ENCODE measurements at places on chromosomes 6 and 20. TPM values are rescaled to one million over a fixed set of nuclear protein-coding genes. Genes with fewer than 3 reads are reported as not detected.

Gene CNBD2
- 6.5 TPM for total RNA-seq

Gene NKAPL
- 0.29 TPM for total RNA-seq

Gene WDR27
- total RNA-seq = 36.8 TPM

Gene HLA-DQA2
- total RNA-seq = 231 TPM

Gene CYP21A2
- total RNA-seq = 0.10 TPM

Gene ZKSCAN8
- 40.2 TPM for total RNA-seq

Gene SLC22A2
- total RNA-seq = not detected

Gene TRIM31
- total RNA-seq = not detected

Gene MAP1LC3A
- total RNA-seq = 1.6 TPM

Data from activated B cell treated with CpG ODN at 0.5 μM for 24 hours (primary cell).